ENCODE measurements at places on chromosomes 7 and 10. TPM values are rescaled to one million over a fixed set of nuclear protein-coding genes. Genes with fewer than 3 reads are reported as not detected.

DNA sequence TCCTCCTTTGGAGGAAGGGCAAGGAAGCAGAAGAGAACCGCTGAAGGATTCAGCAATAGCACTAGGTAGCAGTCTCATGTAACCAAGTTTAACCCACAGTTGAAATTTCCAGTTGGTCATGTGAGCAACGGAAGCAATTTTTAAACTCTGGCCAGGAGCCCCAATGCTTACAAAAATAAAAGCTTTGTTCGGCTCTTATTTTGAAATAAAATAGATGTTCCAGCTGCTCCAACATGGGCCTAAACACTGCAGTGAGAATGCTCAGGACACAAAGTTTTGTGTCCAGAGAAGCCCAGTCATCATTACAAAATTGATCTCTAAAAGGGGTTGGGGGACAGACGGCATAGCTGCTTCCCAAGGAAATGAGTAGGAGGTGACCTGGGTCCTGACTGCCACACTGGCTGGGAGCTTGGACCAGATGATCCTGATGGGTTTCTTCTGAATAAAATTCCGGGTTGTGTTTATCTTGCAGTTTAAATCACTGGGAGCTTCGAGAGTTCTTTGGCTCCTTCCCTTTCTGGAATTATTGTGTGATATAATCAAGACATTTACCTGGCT, 452 bp upstream of the TMEM140 start:
- DNase-seq, result no peak

The PTPRN2 gene
- total RNA-seq, result 0.33 TPM

The LRRC4 gene
- total RNA-seq, result 1.7 TPM

DNA sequence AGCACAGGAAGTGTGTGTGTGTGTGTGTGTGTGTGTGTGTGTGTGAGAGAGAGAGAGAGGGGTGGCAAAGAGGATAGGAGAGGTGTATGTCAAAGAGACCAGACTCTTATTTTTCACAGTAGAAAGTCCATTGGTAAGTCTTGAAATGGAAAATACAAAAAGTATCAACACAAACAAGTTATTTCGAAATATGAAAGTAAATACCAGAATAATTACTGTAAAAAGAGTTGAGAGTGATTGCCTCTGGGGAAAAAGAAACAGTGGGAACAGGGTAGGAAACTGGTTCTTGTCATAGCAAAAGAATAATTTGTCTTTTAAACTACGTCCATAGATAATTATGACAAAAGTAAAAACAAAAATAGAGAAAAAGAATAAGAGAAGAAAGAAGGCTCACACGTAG, 29.0 kb upstream of the EIF5AL1 start:
- DNase-seq, result no peak

GRCh38 chr10:118342638-118343020, 505 bp upstream of the FAM204A start:
- no peak for DNase-seq

DNA sequence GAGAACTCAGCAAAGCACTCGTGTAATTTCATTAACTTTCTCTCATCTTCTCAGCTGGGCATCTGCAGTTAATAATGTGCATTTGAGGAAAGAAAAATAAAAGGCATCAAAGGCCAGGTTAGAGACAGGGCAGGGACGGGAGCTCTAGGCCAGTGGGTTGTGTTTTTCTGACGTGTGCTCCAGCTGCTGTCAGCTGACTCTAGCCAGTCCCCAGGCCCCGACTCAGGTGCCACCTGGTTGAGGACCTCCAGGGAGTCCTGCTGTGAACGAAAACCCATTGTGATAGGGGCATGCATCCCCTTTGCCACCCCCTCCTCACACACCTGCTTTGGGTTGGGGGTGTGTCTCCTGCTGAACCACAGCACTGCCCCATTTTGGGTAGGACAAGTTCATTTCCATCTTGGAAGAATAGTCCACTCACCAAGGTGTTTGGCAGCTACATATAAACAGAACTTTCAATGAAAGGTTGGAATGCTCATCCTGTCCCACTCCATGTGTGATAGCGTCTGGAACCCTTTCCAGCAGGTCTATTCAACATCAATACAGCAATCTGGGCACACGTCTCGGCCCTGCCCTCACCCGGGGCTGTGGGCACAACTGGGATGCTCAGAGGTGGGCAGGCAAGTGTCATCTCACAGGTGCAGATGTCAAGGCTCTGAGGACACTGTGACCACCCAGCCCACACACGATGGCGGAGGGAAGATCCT, 146.1 kb upstream of the FAM20C start:
- DNase-seq, result no peak

GRCh38 chr10:43313901-43314300, 47.0 kb upstream of the RASGEF1A start:
- no peak for DNase-seq

All from HFFc6 (cell line).